ENCODE measurements at places on chromosomes 3 and 15. TPM values are rescaled to one million over a fixed set of nuclear protein-coding genes. Genes with fewer than 3 reads are reported as not detected.

DNA sequence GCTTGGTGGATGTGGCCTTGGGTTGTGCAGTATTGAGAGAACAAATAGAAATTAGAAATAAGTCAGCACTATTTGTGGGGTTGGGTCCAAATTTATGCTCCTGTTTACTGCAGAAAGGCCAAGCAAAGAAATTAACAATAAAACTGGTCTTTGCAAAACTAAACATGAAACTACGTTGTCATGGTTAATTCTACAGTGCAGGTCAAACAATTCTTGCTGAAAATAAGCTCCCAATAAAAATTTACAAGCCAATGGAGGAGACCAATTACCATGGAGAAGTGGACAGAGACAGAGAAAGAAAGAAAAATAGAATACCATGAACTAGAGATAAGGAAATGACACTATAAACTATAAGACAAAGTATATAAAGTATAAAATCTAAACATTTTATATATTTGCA lies 101.3 kb downstream of the CDIN1 start:
- no peak for DNase-seq

DNA sequence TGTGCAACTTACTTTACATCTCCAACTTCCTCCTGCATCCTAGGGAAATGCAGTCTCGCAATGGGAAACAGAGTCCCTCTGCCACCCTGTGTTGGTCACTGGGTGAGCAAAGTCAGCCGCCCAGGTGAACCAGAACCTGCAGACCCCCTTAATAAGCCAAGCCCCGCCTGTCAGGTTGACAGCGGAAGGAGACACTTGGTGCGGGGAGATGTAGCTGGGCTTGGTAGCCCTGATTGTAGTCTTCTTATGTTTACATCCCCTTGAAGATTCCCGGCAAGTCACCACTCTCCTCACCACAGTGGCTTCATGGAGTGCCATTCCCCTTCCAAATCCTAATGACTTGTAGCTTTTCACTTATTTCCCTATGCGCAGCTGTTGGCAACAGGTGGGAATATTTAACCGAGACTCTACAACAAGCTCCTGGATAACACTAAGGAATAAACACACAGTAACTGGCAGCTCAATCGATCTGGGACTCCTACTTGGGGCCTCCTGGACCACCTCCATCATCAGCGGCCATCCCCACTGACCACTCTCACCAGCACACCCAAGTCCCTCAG lies 17.7 kb upstream of the CLSTN2 start:
- DNase-seq, result no peak

DNA sequence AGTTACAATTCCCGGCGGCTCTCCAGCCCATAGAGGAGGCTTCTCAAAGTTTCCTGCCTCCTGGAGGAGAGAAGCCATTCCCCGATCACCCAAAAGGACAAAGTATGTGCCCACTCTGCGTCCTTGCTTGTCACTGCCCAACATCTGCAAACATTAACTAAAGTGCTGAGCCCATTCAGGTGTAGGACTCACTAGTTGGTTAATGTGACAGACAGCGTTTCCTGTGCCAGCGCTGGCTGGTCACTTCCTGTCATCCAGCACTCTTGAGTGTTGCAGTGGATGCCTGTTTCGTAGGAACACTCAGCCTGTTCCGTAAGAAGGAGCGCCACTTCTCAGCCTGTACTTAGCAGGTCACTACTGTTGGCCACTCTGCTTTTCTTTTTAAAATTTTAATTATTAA lies 100.3 kb downstream of the APBA2 start:
- no peak for DNase-seq

DNA sequence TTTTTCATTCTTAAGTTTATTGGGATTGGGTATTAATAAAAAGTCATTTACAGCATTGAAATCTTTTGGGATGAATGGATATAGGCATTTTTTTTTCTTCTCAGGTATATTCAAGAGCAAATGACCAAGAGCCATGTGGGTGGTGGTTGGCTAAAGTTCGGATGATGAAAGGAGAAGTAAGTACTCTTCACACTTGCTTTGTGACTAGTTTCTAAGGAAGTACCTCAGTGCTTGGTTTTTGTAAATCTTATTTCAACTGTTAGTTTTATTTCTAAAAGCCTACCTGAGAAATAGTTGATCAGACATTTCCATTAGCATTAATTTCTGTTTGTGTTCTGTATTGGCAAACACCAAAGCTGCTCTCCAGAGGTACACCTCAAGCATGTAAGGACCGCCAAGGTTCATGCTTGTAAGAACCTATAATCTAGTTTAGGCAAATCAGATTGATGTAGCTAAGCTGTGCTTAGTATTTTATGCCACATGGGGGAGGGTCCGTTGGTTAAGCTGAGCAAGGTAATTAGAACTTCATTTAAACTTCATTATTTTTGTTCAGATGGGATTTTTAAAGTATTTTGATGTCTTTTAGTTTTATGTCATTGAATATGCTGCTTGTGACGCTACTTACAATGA lies 35.4 kb downstream of the FXR1 start:
- DNase-seq, result no peak

DNA sequence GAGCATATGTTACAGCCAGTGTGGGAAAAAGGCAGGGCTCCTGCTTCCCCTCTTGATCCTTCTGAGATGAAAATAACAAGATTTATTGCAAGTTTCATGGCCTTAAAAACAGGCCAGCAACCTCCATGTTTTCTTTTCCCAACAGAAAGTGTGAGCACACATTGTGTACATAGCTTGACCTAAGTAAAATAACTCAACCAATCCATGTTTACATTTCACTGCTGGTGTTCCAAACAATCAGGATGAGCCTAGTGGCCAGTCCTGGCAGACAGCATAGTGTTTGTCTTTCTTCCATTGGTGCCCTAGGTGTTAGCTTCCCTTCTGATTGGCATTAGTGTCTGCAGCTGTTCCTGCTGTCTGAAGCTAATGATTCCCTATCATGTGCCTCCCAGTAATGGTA lies 847.7 kb downstream of the EPHA3 start:
- DNase-seq, result no peak

- no peak for DNase-seq
These were observed 19.2 kb downstream of the SLC41A3 start for GRCh38 chr3:126064627-126065258.

GRCh38 chr15:101246391-101246790 lies 5.5 kb downstream of the CHSY1 start:
- no peak for DNase-seq

DNA sequence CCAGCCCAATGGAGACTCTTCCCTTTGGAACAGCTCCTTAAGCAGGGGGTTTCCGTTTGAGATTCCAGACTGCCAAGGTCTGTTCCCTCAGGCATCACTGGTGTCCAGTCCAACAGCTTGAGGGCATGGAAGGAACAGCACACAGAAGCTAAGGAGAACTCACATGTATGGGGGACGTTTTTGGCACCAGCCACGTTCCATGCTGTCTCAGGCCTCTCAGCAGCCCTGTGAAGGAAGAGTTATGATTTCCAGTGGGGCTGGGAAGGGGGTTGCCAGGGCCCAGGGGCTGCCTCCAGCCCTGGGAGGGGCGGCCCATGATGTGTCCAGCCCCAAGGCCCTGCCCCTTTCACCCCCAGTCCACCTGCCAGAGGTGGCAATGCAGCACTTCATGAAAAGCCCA lies 7.5 kb upstream of the RHO start:
- no peak for DNase-seq

- no peak for DNase-seq
These were observed 34.2 kb downstream of the ADAMTS17 start for GRCh38 chr15:100307241-100308212.

SI gene
- total RNA-seq, result not detected

UACA gene
- total RNA-seq, result 132 TPM

B3GALNT1 gene
- 19.2 TPM for total RNA-seq

ACAD9 gene
- total RNA-seq, result 52.8 TPM

DNAH12 gene
- total RNA-seq, result 0.10 TPM

RFTN1 gene
- total RNA-seq, result 119 TPM

All from aorta (tissue), 5 donors.